ENCODE measurements at places on chromosomes 5 and 9.
A peak's percentile ranks its signal among the peaks of the same experiment; 100 is the strongest.

DNA sequence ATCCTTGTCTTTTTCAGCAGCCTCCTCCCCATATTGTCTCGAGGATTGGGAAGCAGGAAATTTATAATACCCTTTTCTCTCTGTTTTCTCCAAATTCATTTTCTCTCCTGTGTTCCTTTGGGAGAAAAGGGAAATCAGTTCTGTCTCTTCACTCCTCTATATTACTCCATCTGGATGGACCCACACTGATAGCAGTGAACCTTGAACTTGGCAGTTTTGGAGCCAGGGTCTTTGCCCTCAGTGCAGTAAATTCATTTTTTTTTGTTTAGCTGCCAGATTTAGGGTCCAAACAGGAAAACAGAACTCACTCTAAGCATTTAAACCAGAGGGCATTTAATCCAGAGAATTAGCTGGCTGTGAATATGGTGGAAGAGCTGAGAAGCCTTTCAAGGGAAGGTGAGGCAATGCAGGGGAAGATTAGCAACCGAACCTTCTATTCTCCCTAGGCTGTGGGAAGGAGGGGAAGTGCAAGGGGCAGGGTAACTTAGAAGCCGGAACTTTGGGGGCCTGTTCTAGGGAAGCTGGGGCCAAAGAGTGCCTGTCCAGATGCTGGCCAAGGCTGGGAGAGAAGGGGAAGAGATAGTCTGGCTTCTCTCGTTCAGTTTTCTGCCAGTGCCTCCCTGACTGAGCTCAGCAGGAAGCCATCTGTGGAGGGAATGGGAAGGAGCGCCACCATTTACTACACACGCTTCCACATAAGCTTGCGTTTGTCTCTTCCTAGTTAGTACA, 16.3 kb upstream of the NPR2 start:
- DNase-seq = no peak

GRCh38 chr9:132788378-132788777, 89.7 kb downstream of the AK8 start:
- DNase-seq = no peak

DNA sequence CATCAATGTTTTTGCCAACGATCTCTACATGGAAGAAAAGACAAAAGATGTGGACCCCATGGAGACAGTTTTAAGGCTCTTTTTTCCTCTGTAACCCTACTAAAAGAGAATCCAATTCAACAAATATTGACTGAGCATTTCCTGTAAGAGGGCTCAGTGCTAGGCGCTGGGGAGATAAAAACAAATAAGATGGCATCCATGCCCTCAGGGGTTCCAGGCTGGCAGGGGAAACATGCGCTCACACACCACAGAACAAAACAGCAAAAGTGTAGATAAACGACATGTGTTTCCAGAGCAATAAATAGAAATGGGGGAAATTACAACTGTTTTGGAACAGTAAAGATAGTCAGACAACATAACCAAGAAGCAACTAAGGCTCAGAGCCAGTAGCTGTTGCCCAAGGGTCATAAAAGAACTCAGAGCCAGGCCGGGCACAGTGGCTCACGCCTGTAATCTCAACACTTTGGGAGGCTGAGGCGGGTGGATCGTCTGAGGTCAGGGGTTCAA, 25.2 kb downstream of the ZNF608 start:
- DNase-seq = peak; percentile 59

- no peak for DNase-seq
Observed at GRCh38 chr9:83238871-83239640, 176.1 kb upstream of the RASEF start.

DNA sequence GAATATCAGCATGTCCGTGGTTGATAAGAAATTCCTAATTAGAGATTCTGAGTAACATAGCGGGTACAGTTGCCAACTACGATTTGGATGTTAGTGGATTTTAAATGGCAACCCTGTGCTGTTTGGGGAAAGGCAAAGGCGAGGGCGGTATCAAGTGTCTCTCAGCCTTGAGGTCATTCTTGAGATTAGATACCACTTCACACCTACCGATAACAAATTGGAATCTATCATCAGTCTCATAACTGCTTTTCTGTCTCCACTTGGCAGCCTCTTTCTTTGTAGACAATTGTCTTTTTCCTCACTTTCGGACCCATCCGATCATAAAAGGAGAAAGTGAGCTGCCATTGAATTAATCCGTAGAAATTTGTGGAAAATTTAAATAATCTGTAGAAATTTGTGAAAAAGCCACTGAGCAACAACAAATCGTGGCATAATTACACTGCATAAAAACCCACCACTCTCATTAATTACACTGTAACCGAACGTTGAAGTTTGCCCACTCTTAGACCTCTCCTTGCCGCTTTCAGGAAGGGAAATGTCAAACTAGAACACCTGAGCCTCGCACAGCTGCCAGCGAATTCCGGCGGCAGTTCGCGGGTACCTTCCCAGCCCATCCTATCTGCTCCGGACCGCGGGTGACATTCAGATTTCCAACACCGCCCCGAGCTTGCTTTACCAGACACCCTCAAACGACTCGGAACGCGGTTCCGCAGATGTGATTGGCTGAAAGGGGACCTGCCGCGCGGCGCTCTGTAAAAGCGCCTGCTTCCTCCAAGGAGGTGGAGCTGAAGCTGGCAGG, 849 bp upstream of the RGMB start:
- DNase-seq = peak; percentile 91

DNA sequence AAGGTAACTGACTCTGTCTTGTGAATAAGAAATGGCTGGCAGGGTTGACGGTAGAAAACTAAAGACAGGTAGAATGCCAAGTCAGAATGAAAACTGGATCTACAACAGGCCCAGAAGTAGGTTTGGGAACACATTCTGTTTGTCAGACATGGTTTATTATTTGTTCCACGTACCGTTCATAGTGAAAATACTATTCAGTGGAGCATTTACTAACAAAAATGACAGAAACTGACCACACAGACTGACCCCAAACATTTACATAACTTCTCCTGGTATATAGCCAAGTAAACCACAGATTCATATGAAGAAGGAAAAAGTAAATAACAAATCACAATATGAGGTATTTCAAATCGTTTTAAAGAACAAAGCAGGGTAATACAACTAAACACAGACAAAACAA, 73.7 kb downstream of the SLC38A9 start:
- no peak for DNase-seq

DNA sequence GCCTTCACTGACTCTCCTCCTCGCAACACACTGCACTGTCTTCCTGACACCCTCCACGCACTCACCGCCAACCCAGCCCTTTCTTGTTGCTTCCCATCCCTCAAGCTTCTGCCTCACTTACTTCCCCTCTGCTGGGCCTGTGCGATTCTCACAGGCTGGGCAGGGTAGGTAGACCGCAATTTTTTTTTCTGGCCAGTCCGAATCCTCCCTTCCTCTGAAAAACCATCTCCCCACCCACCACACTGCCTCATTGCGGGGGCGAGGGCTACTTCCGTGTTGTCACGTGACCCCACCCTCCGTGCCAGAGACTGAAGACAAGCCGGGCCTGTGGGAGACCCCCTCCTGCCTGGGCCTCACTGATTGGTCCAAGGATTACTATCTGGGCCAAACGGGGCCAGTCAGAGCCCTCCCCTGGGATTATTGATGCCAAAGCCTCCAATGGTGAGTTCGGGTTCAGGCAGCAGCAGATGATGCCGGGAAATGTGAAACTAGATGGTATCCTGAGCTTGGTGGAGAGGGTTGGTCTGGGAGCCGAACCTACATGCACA, 73.1 kb downstream of the STK10 start:
- DNase-seq = no peak

GRCh38 chr5:35477911-35478310, 139.8 kb upstream of the SPEF2 start:
- no peak for DNase-seq

DNA sequence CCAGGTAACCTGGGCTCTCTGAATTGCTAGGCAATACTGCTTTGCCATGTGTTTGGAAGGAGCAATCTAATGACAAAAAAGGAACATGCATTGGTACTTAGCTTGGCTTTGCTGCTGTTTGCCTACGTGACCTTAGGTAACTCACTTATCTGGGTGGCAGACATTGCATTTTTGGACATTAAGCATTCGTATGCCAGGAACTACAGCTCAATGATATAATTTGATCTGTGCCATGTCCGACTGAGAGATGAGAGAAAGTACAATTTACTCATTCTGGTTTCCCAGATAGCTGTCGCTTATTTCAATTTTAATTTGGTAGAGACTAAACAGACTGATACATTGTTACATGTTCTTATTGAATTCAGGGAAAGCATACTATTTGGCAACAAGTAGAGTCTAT, 63.2 kb upstream of the FRRS1L start:
- DNase-seq = no peak

DNA sequence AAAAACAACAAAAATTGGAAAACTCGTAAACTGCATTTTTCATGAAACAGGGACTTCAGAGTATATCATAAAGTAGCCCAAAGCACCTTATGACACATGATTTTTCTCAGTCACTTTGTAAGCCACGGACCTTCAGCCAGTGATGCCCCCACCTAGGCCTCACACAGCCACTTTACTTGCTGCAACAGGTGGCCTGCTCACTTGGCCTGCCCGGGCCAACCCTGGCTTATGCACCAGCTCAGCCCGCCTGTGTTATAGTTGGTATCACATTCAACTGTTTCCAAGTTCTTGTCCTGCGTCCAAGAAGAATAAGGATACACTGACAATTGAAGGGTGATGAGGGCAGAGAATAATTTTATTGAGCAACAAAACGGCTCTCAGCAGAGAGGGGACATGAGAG, 219.2 kb downstream of the FER start:
- no peak for DNase-seq

- DNase-seq = peak; percentile 91
Observed at GRCh38 chr9:31023847-31024246, 1360.6 kb upstream of the ACO1 start.

GRCh38 chr5:107636555-107636954, 34.2 kb downstream of the EFNA5 start:
- DNase-seq = no peak
